SJSA1 (cell line): ENCODE measurements at places on chromosomes 2 and 18. TPM values are rescaled to one million over a fixed set of nuclear protein-coding genes. Genes with fewer than 3 reads are reported as not detected.

DNA sequence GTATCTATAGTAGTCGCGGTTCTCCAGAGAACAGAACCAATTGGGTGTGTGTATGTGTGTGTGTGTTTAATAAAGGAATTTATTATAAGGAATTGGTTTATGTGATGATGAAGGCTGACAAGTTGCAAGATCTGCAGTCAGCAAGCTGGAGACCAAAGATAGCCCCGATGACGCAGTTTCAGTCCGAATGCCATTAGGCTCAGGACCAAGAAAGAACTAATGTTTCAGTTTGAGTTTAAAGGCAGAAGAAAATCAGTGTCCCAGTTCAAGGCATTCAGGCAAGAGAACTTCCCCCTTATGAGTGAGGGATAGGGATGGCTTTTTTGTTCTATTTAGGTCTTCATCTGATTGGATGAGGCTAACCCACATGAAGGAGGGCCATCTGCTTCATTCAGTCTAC is 221.6 kb downstream of the HNMT start:
- no peak overlapping the region for H3K27ac ChIP-seq
- H3K27me3 ChIP-seq: no peaks in the 10 kb centered on the region
- no peaks in the 10 kb centered on the region for H3K36me3 ChIP-seq
- H3K4me1 ChIP-seq: no peaks in the 10 kb centered on the region

DNA sequence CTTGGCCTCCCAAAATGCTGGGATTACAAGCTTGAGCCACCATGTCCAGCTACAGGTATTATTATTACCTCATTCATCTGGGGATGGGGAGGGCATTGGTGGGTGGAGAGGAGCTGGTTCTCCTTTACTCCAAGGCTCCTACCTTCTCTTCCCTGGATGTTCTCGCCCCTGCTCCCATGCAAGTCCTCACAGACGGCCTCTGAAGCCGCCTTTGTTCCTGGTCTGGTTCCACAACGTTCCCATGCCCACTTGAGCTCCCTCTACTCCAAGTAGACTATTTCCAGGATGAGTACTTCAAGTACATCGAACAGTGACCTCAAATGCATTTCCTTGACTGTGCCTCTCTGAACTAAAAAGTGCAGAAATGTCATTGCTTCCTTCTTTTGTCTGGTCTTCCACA is 3.2 kb upstream of the SLC20A1 start:
- peaks cover 16% of the 10 kb centered on the region for H3K36me3 ChIP-seq
- no peak for DNase-seq
- no peak overlapping the region for H3K4me3 ChIP-seq
- H3K27me3 ChIP-seq: no peaks in the 10 kb centered on the region
- H3K27ac ChIP-seq: no peak overlapping the region

DNA sequence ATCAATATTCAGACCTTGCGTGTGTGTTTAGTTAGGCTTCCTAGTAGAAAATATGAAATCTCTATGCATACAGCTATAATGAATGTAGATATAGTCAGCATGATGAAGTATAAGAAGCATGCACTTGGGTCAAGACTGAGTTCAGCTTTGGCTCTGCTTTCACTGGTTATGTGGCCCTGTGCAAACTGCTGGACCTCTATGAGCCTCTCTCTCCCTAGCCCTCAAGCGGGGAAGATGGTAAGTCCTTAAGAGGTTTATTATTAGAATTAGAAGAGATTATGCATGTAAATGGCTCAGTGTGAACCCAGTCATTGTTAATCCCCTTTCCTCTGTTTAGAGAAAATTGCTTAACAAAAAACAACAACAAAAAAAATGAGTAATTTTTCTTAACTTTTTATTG is 178.8 kb upstream of the NXPH2 start:
- DNase-seq: no peak
- H3K27ac ChIP-seq: no peak overlapping the region
- H3K36me3 ChIP-seq: no peaks in the 10 kb centered on the region
- 0 out of 2 replicates have a peak, but pooled peaks cover 2% of the 10 kb centered on the region for H3K4me1 ChIP-seq

DNA sequence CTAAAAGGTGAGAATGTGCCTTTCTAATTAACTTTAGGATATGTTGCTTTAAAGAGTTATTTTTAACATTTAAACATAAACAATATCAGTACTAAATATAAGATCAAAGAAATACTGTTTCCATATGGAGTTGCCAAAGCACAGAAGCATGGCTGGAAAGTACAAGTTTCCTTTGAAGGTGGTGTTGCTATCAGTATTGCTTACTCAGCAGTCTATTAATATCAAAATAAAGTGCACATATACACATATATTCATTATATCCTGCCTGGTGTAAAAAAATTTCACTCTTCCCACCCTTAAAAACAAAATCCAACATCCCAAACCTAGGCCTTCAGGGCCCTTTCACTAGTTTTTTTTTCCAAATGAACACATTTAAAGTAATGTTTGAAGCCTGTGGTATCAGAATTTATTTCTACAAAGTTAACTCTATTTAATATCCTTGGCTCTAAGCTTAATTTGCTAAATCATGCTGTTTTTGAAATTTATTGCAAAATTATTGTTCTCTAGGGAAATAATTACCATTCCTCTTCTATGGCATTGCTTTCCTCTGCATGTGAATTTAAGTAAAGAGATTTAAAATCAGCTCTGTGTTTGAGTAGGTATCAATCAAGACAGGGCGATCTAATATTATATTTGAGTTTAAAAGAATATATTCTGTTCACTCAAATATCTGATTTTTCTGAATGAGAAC is 192.7 kb upstream of the MEIS1 start:
- H3K27me3 ChIP-seq: peaks cover 14% of the 10 kb centered on the region; the same call in 1 of the 2 replicates
- DNase-seq: no peak
- no peaks in the 10 kb centered on the region for H3K36me3 ChIP-seq
- H3K4me3 ChIP-seq: no peak overlapping the region
- no peaks in the 10 kb centered on the region for H3K4me1 ChIP-seq
- H3K27ac ChIP-seq: no peak overlapping the region

Gene ITGB6
- total RNA-seq: not detected in 2 replicates

Gene GCG
- not detected in 2 replicates for total RNA-seq

Gene GALNT5
- 1.7 and 2.7 TPM in 2 replicates for total RNA-seq

Gene CNRIP1
- 5.0 and 14.0 TPM in 2 replicates for total RNA-seq
